Trophoblast cell (in vitro differentiated cells and primary cell): ENCODE measurements at places on chromosomes 1 and 21.

- peaks cover 9% of the 10 kb centered on the region for H3K4me1 ChIP-seq
- no peaks in the 10 kb centered on the region for H3K27me3 ChIP-seq
- no peak overlapping the region for H3K27ac ChIP-seq
- no peak overlapping the region for H3K4me3 ChIP-seq
Observed at GRCh38 chr1:21633992-21634805, 35.0 kb downstream of the RAP1GAP start.

DNA sequence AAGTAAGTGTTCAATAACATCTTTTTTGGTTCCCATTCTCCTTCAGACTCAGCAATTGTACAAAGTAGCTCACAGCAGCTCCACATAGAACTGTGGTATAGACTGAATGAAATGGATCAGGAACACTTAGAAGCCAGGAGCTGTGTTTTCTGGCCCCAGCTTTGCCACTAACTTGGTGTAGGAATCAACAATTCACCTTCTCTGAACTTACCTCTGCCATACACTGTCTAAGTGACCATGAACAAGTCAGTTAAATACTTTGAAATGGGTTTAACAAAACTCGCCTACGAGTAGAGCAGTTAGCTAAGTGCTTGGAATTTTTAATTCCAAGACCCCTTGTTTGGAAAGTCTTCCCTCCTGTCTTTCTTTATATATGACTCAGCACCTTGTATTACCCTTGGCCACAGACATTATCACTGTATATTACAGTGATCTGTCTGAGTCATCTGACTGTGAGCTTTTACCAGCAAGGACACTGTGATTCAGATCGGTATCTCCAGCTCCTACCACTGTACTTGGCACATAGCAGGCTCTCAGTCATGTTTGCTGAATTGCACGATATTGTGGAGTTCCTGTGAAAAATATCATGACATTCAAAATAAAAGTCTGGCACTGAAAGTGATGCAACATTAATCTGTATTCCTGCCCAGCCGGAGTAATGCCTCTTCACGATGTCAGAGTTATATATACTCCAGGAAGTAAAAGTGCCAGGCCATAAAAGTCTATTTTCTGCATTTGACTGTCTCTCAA is 101.7 kb upstream of the BEND5 start:
- DNase-seq: no peak
- peaks cover 2% of the 10 kb centered on the region for H3K4me1 ChIP-seq
- no peaks in the 10 kb centered on the region for H3K36me3 ChIP-seq
- no peak overlapping the region for H3K27ac ChIP-seq

DNA sequence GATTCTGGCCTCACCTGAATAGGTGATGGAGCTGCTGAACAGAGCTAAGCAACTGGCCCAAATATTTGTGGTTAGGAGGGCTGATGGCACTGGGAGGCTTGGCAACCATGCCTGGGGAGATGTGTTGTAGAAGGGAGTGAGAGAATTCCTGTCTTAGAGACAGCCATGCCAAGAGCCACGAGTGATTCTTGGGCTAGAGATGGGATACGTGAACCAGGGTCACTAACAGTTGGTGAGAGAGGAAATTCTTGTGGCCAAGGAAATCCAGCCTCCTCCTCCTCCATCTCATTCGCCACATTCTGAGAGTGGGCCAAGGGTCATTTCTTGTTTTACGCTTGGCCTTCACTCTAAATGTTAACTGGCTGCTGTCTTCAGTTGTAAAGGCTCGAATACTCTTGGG is 46.3 kb downstream of the NGF start:
- H3K27me3 ChIP-seq: no peaks in the 10 kb centered on the region
- H3K27ac ChIP-seq: no peak overlapping the region
- no peak for DNase-seq
- H3K4me3 ChIP-seq: no peak overlapping the region
- H3K4me1 ChIP-seq: peaks cover 6% of the 10 kb centered on the region

GRCh38 chr1:1517973-1518620 is 6.1 kb downstream of the ATAD3A start:
- no peak for DNase-seq
- peak overlapping the region; percentile 30 for H3K4me3 ChIP-seq
- no peaks in the 10 kb centered on the region for H3K4me1 ChIP-seq
- no peak overlapping the region for H3K27ac ChIP-seq

DNA sequence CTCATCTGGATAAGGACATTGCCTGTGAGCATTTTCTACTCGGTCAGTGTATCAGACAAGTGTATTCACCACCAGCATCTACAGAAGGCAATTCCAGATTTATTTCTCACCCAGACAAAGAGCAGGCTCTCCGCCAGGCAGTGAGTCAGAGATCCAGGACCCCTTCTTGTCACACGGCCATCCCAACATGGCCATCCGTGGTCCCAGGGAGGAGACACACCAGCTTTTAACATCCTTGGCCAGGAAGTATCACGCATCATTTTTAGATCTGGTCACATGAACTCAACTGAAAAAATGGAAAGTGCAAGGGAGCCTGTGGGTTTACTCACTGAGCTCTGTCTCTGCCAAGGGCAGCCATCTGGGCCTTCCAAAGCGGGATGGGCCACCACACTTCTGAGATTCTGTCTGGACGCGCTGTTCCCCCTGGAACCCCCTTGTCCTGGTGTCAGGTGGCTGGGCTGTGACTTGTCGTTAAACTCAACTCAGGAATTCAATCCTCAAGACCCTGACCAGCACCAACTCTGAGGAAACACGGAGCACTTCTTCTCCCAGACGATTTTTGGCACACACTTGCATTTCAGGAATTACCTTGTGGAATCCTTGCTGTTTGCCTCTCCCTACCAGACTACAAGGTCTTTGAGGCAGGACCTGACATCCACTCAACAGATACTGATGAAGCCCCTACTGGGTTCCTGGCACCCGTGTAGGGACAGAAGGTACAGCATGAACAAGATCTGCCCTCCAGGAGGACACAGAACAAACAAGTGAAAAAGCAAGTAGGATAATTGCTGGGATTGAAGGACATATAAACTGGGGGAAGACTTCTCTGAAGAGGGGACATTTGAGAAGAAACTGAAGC is 21.6 kb upstream of the CCSAP start:
- H3K36me3 ChIP-seq: no peaks in the 10 kb centered on the region
- H3K27ac ChIP-seq: no peak overlapping the region
- H3K4me1 ChIP-seq: no peaks in the 10 kb centered on the region
- H3K4me3 ChIP-seq: no peak overlapping the region

DNA sequence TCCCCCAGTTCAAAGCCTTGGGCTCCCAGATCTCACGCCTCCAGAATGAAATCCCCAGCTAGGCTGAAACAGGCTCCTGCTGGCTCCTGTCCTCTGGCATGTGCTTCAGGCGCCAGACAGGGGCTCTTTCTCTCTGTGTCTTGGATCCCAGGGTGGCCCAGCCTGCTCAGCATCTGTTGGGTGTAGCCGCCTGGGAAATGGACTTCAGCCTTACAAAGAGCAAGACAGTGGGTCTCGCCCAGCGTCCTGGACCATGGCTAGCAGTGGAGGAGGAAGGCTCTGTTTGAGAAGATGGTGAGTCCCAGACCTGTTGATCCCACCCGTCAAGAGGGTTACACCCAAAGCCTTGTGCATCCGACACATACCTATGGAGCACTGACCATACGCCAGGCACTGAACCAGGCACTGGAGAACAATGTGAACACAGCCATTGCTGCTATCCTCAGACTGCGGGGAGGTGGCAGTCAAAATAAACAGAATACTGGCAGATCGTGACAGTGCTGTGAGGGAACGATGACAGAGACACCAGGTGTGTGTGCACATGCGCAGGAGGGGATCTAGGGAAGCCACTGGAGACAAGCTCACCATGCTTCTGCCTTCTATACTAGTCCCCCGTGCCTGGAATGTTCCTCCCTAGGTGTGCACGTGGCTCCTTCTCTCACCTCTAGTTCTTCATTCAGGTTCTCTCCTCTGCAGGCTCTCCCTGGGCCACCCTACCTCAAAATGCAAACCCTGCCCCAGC is 93.0 kb upstream of the GCLM start:
- H3K4me1 ChIP-seq: peaks cover 3% of the 10 kb centered on the region
- H3K27me3 ChIP-seq: no peaks in the 10 kb centered on the region
- no peak overlapping the region for H3K4me3 ChIP-seq
- H3K27ac ChIP-seq: no peak overlapping the region
- peaks cover 4% of the 10 kb centered on the region for H3K36me3 ChIP-seq
- DNase-seq: no peak

- no peaks in the 10 kb centered on the region for H3K36me3 ChIP-seq
- H3K4me3 ChIP-seq: no peak overlapping the region
- no peaks in the 10 kb centered on the region for H3K27me3 ChIP-seq
- no peaks in the 10 kb centered on the region for H3K4me1 ChIP-seq
- H3K27ac ChIP-seq: no peak overlapping the region
Observed at GRCh38 chr1:171472183-171472647, 13.1 kb upstream of the PRRC2C start.

GRCh38 chr1:111052246-111052645 is 87.6 kb downstream of the DRAM2 start:
- H3K4me1 ChIP-seq: no peaks in the 10 kb centered on the region
- no peak for DNase-seq

- no peak for DNase-seq
- no peaks in the 10 kb centered on the region for H3K36me3 ChIP-seq
- H3K27ac ChIP-seq: no peak overlapping the region
- no peaks in the 10 kb centered on the region for H3K4me1 ChIP-seq
- no peak overlapping the region for H3K4me3 ChIP-seq
Observed at GRCh38 chr21:40379881-40380810, 466.8 kb downstream of the DSCAM start.

GRCh38 chr1:53799141-53799540 is 39.0 kb downstream of the NDC1 start:
- H3K4me3 ChIP-seq: no peak overlapping the region
- H3K4me1 ChIP-seq: no peaks in the 10 kb centered on the region
- H3K27ac ChIP-seq: no peak overlapping the region
- no peak for DNase-seq
- H3K36me3 ChIP-seq: peaks cover 7% of the 10 kb centered on the region
- no peaks in the 10 kb centered on the region for H3K27me3 ChIP-seq

GRCh38 chr1:53207726-53208125 is 11.1 kb downstream of the CPT2 start:
- DNase-seq: no peak
- H3K27me3 ChIP-seq: no peaks in the 10 kb centered on the region
- no peak overlapping the region for H3K27ac ChIP-seq
- no peak overlapping the region for H3K4me3 ChIP-seq
- peaks cover 44% of the 10 kb centered on the region for H3K36me3 ChIP-seq

- H3K27me3 ChIP-seq: peaks cover 35% of the 10 kb centered on the region
- no peak overlapping the region for H3K27ac ChIP-seq
- no peaks in the 10 kb centered on the region for H3K36me3 ChIP-seq
Observed at GRCh38 chr1:61080413-61081143, 1.8 kb upstream of the NFIA start.

- H3K36me3 ChIP-seq: peaks cover 8% of the 10 kb centered on the region
- no peaks in the 10 kb centered on the region for H3K4me1 ChIP-seq
- peak overlapping the region; percentile 14 for H3K4me3 ChIP-seq
- DNase-seq: no peak
Observed at GRCh38 chr1:228339059-228339704, 67.5 kb downstream of the TRIM11 start.

DNA sequence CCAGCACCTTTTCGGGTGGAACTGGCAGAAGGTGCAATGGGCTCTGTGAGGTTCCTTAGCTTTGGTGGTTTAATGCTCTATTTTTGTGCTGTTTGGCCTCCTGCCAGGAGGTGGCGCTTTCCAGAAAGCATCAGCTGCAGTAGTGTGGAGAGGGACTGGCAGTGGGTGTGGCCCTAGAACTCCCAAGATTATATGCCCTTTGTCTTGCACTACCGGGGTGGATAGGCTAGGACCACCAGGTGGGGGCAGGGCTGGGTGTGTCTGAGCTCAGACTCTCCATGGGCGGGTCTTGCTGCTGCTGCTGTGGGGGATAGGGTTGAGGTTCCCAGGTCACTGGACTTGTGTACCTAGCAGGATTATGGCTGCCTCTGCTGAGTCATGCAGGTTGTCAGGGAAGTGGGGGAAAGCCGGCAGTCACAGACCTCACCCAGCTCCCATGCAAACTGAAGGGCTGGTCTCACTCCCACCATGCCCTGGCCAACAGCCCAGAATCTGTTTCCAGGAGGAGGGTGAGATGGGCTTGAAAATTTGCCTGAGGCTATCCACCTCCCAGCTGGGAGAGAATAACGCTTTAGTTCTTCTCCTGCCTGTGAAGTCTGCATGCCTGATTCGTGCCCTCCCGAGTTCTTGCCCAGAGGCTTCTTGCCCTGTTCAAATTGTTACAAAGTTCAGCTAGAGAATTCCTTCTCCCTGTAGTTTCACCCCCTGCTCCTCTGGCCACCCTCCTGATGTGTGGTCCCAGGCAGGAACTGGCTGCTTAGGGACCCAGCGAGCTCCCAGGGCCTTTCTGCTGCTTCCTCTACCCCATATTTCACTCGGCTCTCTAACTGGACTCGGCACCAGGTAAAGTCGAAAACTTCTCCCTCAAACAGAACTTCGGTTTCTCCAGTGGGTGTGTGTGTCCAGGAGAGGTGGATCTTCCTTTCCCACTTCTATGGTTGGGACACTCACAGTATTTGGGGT is 76.5 kb upstream of the BTG3 start:
- peak; percentile 88 for DNase-seq
- H3K27ac ChIP-seq: peak overlapping the region; percentile 78
- H3K4me3 ChIP-seq: no peak overlapping the region

DNA sequence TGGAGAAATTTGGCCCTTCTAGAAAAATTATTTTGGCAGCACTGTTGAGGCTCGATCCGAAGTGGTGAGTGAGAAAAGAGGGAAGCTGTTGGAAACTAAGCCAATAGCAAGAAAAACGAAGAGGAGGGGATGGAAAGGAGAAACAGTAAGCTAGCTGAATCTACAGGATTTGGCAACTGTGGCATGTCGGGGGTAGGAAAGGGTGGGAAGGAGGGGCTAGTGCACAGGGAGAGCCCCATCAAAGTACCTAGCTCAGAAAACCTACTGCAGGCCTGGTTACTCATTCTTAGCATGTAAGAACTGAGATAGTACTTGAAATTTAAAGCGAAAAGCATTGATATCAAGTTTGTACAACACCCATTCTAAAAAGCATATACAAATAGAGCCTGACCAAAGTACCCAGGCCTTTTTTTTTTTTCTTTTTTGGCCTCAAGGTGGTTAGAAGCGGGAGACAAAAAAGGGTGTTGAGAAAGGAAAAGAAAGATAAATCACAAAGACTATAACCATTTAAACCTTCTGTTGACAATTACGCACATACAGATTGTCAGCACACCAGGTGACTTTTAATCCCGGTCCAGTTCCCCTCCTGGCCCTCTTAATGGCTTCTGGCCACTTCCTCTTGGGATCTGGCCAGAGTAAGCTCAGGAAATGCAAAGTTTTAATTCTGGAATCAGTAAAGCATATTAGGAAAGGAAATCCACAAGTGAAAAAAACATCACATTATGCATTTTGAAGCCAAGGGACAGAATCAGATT is 50.4 kb downstream of the SLC16A1 start:
- peaks cover 13% of the 10 kb centered on the region for H3K4me1 ChIP-seq
- DNase-seq: no peak
- H3K27me3 ChIP-seq: no peaks in the 10 kb centered on the region
- peak overlapping the region; percentile 66 for H3K27ac ChIP-seq

- H3K4me3 ChIP-seq: no peak overlapping the region
- DNase-seq: no peak
- no peaks in the 10 kb centered on the region for H3K4me1 ChIP-seq
- H3K27ac ChIP-seq: no peak overlapping the region
Observed at GRCh38 chr1:42886046-42886739, 39.8 kb downstream of the ZNF691 start.
